ENCODE measurements at places on chromosomes 4 and X. TPM values are rescaled to one million over a fixed set of nuclear protein-coding genes. Genes with fewer than 3 reads are reported as not detected.

GRCh38 chrX:43677993-43678392 lies 21.9 kb downstream of the MAOA start:
- no peak for DNase-seq

DNA sequence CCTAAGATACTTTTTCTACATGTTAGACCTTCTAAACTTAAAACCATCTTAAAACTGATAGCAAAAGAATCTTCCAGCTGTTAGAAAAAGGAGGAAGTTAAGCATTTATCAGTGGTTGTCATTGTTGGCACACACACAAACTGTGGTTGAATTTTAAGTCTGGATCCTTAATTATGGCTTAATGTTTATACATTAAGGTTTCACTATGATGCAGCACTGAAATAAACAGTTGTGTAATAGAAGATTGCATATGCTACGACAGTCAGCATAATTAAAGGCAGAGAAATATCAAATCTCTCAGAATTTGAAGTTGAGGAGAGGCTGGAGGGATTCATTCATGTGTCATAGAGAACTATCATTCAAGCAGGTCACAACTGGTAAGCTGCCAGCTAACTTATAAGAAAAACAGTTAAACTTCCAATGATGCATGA lies 32.3 kb downstream of the ADGRA3 start:
- no peak for DNase-seq

Gene AFF1
- total RNA-seq: 85.2 TPM

Gene NR3C2
- total RNA-seq: 14.6 TPM

Gene UGT2B17
- not detected for total RNA-seq

GRCh38 chrX:105650577-105650976 lies 171.8 kb upstream of the NRK start:
- DNase-seq: no peak
